Fibroblast of gingiva (primary cell): ENCODE measurements at places on chromosomes 6 and 20.

DNA sequence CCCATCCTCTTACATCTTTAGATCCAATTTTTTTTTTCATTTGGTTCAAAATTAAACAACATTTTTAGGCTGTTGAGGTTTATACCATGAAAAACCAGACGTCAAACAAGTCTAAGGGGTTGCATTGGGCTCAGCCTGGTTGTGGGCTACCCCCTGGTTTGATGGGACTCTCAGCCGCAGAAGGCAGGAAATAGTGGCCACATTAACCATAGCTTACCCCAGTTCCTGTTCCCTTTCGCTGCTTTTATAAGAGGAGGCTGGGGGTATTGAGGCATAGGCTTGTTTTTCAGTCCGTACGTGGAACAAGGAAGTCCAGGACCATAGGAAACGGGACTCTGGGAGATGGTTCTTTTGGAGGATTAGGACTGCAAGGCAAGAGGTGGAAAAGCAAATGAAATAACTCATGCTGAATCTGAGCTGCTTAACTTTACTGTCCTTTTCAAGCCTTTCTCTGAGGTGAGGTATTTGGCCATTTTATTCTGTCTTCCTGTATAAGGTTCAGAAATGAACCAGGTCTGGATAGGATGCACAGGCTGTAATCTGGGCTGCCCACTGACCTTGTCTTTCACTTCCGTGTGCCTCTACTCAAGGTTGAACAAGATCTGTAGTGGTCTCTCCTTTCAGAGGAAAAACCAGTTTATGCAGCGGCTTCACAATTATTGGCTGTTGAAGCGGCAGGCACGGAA, 7.7 kb downstream of the BRPF3 start:
- DNase-seq: no peak

- no peak for DNase-seq
Measured at GRCh38 chr6:42375007-42375635, 76.6 kb downstream of the TRERF1 start.

DNA sequence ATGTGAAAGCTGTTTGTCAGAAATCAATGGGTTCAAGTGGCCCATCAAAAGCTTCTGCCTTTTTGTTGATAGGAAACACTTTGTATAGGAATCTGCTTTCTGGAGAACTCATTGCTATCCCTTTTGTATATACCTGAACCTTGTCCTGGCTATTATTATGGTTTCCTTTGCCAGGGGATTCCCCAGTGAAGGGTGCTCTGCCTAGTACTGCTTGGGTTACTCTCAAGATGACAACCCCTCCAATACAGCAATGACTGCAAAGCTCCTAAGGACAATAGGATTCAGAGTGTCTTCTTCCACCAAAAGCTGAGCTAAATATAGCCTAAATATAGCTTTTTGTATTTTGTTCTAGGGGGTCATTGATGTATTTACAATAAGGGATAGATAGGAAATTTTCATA, 54.0 kb upstream of the PTPRK start:
- no peak for DNase-seq

- no peak for DNase-seq
Measured at GRCh38 chr6:167719920-167720319, 106.8 kb upstream of the AFDN start.

DNA sequence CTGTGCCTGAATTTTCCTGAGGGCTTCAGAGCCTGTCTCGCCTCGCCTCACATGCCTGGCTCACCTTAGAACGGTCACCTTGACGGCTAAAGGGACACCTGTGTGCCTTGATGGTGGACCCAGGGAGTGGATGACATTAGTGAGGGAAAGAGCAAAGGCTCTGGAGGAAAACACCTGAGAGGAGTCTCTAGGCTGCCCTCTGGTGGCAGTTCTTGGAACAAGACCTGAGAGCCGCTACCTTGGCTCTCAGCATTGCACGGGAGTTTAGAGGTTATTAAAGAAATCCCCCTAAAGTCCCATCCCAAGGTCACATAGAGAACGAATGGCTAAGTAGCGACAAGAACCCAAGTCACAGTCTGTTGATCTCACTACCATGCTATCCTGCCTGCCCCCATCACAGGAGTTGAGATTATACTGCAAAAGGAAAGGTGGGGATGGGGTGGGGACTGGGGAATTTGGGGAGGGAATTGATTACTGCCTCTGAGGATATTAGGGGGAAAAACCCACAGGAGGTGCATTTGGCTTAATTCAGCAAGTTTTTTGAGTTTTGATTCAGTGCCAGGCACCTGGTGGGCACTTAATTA, 7.9 kb upstream of the CDSN start:
- DNase-seq: no peak

- DNase-seq: no peak
Measured at GRCh38 chr6:10256113-10256690, 158.7 kb downstream of the TFAP2A start.

GRCh38 chr20:5195655-5196054, 68.8 kb downstream of the CDS2 start:
- DNase-seq: no peak

DNA sequence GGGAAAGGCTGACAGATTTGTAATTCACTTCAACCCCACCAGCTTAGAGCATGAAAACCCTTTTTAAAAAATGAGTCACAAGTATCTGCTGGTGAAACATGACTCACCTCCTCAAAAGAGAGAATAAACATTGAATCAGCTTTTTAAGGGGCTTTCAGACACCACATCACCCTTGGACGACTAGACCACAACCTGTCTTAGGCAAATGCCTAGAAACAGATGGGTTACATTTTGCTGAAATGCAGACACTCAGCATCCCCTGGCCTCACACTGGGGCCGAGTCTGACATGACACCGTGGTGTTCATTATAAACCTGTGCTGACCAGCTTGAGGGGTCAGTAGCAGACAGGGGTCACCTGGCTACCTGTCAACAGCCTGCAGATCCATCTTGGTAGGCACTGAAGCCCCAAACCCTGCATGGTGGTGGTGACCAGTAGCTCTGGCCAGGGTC, 175.3 kb upstream of the CST7 start:
- DNase-seq: no peak

- DNase-seq: no peak
Measured at GRCh38 chr6:33297406-33297955, 1.3 kb downstream of the RGL2 start.
